ENCODE measurements at places on chromosomes 12 and 14.

DNA sequence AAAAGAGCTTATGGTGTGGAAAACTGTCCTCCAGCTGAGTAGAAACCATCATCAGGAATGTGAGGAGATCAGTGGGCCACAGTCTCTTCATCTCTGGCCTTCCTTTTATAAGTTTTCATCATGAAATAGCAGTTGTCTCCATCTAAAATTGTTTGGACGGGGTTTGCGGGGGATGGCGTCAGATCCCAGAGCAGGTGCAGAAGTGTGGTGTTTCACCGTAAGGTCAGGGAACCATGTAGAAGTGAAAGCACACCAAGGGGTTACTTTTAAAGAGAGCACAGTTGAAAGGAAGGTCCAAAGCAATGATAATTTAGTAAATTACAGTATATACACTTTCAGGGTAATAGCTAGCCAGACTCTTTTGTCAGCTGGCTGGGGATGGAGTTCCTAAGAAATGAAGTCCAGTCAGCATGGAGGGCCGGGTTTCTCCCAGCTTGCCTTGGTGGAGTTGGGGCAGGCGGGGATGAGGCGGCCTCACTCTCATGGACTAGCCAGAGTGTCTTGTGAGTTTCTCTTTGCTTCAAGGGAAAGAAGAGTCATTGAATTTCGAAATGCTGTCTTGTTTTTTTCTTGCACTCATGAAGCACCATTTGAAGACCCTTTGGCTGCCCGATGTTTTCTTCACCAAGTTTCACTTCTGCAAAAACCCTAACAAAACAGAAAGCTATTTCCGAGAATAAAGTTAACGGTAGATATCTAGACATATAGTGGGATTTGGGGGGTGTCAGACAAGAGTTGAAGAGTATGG, 100.6 kb downstream of the ETV6 start:
- no peak for DNase-seq

DNA sequence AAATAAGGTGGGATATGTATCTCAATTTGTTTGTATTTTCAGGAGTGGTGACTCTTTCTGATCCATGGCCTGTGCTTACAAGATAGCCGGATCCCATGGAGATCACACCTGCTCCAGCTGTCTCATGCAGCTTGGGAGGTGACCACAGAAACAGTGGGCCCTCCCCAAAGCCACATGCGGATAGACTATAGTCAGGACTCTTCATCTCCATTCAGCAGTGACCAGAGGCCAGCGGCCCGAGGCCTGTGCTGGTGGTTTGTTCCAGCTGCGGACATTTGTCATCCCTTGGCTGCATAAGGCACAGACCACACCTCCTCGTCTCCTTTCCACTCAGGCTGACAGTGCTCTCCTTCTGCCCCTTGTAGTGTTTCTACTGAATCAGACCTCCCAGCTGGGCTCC, 14.7 kb upstream of the WNT5B start:
- DNase-seq: no peak

GRCh38 chr12:72146495-72146894, 125.7 kb upstream of the TRHDE start:
- no peak for DNase-seq

DNA sequence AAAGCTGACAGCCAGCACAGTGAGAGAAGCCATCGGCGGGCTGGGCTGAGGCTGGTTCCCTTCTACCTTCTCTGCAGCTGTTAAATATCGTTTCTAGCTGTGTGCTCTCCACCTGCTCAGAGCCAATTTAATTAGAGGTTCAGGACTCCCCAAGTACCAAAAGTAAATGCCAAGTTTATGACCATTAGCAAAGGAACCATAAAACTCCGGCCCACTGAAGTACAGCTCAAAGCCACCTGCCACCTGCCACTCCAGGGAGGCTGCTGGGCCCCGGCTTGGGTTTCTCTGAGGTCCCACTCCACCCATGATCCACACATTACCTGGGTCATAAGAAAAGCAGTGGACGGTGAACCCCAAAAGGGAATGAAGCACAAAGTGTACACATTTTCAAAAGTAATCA, 272.8 kb downstream of the KSR2 start:
- DNase-seq: no peak

- DNase-seq: peak; percentile 6
Measured at GRCh38 chr12:26573225-26573909, 259.6 kb downstream of the ITPR2 start.

All from HAP-1 (cell line).